NCI-H1092 (cell line): ENCODE measurements at places on chromosomes 7 and 10.

GRCh38 chr7:28474282-28474638 lies 61.9 kb downstream of the CREB5 start:
- DNase-seq: no peak

- DNase-seq: no peak
These were observed 205.2 kb upstream of the PDE1C start for GRCh38 chr7:32275216-32276009.

- DNase-seq: no peak
These were observed 102.8 kb upstream of the RET start for GRCh38 chr10:42973870-42974692.

DNA sequence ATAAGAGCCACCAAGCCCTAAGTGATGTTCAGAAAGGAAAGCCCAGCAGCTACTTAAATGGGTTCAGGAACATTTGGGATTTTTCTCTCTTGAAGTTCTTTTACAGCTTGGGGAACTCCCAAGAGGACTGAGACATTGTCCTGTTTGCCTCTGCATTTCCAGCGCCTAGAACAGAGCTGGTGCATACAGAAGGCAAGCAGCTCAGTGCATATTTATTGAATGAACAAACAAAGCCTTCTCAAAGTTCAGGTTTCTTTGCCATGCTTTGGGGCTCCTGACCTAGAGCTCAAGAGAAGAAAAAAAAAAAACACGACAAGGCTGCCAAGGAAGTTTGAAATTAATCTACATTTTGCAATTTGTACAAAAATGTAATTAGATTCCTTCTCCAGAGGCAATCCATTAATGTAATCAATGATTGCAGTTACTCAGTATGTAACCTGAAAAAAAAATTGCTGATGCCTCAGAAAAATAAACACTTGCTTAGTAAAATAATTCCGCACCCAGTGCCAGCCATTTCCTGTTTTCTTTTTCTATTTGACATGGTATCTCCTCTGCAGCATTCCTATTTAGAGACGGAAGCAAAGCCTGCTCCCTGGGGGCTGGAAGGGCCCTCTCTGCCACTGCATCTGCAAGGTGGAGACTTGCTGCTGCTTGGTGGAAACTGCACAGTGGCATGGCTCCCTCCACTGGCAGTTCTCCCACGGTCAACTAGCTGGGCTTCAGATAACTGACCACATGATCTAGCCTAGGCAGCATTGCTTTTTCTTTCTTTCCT lies 157.3 kb downstream of the TMEM178B start:
- peak; percentile 12 for DNase-seq

GRCh38 chr7:142603870-142604448 lies 145.3 kb upstream of the PRSS1 start:
- peak; percentile 34 for DNase-seq

DNA sequence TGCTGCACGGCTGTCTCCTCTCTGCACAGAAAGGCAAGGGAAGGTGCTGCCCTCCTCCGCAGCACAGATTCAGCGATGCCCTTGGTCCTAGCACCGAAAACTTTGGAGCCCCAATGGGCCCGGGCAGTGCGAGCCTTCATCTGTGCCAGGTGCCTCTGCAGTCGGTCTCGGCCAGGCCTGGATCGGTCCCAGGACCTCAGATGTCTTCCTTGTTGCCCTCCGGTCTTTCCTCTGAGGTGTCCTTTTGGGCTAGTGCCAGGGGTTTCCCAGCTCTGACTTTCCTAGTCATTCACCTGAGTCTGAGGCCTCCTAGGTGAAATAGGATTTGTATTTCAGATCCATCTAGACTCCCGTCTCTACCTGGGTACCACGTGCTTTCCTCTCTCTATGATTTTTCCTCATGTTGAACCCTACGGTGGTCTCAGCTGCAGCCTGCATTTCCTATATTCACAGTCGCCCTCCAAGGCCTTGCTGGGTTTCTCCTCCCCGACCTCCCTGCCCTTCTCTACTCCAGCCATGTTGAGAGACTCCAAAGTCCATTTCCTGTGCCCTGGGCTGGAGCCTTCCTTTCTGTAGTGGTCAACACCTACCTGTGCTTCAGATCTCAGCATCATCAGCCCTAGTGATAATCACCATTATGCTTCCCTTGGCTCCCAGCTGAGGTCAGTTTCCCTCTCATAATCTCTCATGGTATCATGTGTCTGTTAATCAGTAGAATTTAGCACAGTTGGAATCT lies 92.0 kb upstream of the PRSS58 start:
- DNase-seq: no peak

DNA sequence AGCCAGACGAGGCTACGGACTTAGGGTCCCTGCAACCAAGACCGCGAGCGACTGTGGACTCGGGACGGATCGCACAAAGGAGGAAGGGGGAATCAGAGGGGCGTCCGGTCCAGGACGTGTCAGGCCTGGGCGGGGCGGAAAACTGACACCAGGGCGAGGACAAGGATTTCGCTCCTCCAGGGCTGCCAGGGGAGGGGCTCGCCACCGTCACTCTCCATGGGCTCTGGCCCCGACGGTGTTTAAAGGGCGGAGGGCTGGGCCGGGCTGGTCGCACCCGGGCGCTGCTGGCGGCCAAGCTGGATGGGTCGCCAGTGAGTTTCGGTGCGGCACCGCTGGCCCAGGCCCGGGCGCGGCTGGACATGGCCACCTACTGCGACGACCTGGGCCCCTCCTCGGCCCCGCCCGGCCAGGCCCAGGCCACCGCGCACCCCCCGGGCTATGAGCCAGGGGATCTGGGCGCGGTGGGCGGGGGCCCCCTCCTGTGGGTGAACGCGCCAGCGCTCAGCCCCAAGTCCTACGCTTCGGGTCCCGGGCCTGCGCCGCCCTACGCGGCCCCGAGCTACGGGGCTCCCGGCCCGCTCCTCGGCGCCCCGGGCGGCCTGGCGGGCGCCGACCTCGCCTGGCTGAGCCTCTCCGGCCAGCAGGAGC lies at the start of gene FOXI2:
TSS of gene FOXI2 (plus strand) at position 271 of the 648 bp plus-strand sequence. CDS start at position 360, 89 bp downstream.
- no peak for DNase-seq

DNA sequence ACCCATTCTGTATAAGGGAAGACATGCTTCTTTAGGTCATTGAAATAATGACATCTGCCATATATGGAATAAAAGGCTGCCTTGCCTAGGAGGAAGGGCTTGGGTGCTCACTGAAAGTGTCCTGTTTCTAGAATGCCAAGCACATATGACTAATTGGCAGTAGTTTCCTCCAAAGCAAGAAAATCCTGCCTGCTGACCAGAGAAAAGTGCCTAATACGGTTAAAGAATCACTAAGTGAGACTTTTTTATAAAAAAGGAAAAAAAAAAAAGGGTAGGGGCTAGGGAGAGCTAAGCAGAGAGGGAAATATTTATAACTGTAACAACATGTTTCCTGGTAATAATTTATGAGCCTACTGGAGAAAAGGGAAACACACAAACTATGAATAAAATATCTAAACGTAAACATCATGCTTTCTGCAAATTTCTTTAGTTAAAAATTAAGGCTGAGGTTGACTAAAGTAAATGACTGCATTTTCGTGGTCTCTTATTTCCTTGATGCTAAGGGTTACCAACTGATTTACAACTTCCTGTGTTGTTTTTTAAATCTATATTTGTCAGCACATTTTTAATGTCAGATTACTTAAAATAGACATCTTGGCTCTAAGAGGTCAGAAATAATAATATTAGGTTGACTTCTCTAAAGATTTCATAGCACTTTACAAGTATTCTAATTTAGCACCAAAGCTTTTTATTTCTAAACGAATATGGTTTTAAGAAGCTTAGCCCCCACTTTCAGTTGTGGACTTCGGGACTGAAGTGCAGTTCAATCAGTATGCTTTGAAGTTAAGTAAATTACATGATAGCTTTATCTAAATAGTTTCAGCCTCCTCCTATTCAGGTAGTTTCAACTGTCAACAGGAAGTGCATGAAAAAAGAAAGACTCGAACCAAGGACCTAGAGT lies 89.6 kb downstream of the CABCOCO1 start:
- no peak for DNase-seq

GRCh38 chr10:133159950-133160825 lies at the start of gene KNDC1:
Gene KNDC1 (plus strand): TSS chr10:133160219. CDS start chr10:133160468, 249 bp downstream.
- no peak for DNase-seq

DNA sequence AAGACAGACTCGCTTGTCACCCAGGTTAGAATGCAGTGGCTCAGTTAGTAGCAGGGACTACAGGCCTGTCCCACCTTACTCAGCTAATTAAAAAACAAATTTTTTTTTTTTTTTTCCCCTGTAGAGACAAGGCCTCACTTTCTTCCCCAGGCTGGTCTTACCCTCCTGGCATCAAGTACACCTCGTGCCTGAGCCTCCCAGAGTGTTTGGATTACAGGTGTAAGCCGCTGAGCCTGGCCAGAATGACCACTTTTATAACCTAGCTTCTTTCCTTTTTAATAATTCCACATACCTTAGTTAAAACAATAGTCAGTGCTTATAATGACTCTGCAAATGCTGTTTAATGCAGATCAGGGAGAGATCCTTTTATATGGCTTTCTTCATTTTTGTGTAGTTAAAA lies 31.3 kb downstream of the RSBN1L start:
- no peak for DNase-seq

- no peak for DNase-seq
These were observed 10.9 kb upstream of the PLAU start for GRCh38 chr10:73900064-73900463.
